ENCODE measurements at places on chromosomes 13 and 19.

DNA sequence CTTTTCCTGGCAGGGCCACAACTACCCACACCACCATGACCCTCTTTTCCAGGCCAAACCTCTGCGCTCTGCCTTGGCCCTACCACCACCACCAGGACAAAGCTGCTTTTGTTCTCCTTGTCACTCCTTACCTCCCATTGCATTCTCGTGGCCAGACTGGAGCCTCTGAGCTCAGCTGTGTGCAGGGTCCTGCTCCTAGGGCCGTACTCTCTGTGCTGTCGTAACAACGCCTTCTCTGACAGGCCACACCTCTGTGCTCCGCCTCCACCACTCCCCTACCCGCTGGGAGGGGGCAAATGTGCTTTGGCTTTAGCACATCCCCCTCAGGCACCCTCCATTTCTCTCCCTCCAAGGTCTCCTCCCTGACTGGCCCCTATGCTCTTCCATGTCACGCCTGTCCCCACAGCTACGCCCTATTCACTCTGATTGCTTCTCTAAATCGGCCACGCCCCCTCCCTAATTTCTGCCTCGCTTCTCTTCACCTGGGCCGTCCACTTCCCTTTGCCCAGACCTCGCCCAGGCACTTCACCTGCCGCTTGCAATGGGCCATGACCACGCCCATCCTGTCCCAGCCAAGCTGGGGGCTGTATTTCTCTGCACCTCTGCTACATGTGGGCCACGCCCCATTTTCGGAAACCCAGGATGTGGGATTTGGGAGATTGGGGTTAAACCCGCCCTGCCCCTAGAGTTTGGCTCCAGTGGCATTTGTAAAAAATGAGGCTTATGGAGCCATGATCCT is 472.3 kb downstream of the KLF12 start:
- DNase-seq: no peak

- no peak for DNase-seq
These were observed 368.9 kb downstream of the COG6 start for GRCh38 chr13:40024204-40024966.

GRCh38 chr13:57633141-57633949 is 1.8 kb downstream of the PCDH17 start:
- DNase-seq: no peak

DNA sequence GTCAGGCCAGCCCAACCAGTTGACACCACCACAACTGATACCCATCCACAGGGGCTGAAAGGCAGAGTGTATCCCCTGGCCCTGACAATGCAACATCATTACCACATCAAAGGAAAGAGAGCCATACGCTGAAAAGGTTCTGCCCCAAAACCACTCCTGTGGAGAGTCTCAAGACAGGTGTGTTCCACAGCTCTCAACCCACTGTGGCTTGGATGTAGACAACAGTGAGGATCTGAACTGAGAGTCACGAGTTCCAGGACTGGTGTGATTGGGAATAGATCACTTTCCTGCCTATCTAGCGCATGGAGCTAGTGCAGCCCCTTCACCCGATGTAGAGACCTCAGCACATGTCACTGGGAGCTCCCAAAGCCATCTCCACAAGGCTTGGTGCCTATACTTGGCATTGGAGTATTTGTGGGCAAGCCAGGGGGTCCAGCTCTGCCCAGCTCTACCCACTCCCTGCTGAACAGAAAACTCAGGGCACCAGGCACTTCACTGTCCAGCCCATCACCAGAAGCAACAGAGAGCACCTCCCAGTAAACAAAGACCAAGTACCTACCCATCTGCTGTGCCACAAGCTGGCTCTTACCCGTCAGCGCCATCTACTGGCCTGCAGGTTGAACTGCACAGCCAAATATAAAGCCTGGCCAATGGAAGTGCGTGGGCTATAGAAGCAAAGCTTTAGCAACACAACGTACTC is 579.5 kb downstream of the UQCRFS1 start:
- no peak for DNase-seq
